ENCODE measurements at places on chromosomes 12 and 14.

DNA sequence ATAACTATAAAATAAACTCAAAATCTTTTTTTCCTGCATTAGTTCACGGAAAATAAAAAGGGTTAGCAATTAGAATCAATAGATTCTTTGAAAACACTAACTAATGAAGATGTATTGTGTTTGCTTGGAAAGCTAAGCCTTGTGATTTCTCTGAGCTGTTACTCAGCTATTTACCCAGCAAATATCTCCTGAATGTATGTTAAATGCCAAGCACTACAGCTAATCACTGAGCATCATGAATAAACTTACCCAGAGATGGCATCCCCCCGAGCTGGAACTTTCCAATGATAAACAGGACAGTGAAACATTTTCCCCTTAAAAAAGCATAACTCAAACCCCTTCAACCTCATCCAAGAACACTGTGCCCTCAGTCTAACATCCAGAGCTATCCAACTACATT, 71.2 kb downstream of the SLC2A13 start:
- no peak for DNase-seq

DNA sequence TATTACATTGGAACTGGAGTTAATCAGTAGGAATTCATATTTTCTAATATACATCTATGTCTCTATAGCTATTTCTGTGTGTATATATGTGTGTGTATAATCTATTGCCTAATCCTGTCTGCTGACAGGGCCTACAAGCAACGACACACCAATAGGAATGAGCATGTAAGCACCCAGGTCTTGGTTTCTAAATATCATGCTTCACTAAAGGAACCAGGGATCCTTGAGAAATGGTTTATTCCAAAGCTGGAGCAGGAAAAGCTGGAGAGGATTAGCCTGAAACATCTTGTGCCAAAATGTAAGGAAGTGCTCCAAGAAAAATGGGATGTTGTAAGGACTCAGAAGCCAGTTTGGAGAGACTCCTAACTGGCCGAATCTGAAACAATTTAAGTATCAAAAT, 29.3 kb upstream of the LGALS3 start:
- no peak for DNase-seq

GRCh38 chr12:58171914-58172313, 230.5 kb downstream of the ATP23 start:
- no peak for DNase-seq

- no peak for DNase-seq
These were observed 188.6 kb downstream of the SLC5A8 start for GRCh38 chr12:101021442-101021841.

- DNase-seq = no peak
These were observed 350.8 kb upstream of the STXBP6 start for GRCh38 chr14:25400607-25401206.

- no peak for DNase-seq
These were observed 1.9 kb downstream of the PRKD1 start for GRCh38 chr14:29925736-29926135.

DNA sequence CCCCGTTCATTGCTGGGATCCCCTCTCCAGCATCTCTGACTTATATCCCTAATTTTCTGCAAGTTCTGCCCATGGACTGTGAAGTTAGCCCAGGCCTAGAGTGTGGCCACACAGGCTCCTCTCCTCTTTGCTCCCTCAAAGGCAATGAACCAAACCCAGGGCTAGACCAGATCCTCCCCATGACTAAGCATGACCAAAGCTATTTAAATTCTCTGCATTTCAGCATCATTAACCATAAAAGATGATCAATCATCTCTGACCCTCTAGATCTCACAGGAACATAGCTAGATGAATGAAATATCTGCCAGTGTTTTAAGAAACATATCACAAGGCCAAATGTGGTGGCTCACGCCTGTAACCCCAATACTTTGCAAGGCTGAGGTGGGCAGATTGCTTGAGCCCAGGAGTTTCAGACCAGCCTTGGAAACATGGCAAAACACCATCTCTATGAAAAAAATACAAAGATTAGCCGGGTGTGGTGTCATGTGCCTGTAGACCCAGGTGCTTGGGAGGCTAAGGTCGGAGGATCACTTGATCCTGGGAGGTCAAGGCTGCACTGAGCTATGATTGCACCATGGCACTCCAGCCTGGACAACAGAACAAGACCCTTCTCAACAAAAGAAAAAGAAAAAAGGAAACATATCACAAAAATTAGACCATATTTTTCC, 2.2 kb upstream of the KRT3 start:
- peak; percentile 50 for DNase-seq

- DNase-seq = no peak
These were observed 279.7 kb upstream of the SOX5 start for GRCh38 chr12:24229031-24229700.

DNA sequence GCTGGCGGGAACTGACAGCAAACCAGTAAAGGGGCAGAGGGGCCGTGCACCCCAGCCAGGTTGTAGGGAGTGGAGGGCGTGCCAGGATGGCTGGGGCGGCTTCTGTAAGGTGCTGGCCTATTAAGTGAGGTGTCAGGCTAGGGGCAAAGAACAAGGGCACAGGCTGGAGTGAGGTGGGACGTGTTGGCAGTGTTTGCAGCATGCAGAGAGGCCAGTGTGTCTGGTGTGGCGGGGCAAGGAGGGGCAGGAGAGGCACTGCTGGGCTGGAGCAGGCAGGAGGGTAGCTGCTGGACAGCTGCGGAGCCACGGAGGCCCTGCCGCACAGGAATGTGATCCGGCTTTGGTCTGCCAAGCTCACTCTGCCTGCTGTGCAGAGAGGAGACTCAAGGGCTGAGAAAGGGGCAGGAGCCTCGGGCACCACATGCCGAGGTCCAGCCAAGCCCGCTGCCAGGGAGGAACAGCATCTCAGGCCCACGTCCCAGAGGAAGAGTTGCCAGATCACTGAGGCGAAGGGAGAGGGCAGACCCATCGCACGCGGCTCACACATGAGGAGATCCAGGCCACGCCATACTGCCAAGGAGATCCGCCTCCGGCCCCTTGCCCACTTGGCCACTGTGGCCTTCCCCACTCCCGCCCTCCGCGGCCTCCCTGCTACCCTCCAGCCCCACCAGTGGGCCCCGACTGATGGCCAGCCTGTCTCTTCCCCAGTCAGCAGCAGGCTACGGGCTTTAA, 46.8 kb downstream of the AMN start:
- DNase-seq = no peak

GRCh38 chr12:14578646-14579045, 11.0 kb upstream of the PLBD1 start:
- no peak for DNase-seq

DNA sequence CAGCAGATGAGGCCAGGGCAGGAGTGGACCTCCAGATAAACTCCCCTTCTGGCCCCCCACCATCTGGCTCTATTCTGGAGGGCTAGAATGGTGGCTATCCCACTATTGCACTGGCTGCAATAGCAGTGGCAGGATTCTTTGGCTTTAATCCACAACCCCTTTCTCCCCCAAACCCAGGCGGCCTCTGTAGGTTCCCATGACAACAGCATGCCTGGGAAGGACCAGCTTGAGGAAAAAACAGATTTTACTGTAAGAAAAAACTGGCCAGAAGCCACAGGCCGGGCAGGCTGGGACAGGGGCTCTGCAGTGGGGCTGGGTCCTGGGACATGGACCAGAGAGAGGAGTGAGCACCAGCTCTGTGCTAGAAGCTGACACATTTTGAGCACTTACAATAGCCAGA, 13.6 kb upstream of the ACVR1B start:
- no peak for DNase-seq

GRCh38 chr14:69101331-69101826, 51.5 kb downstream of the DCAF5 start:
- DNase-seq = no peak

- DNase-seq = no peak
These were observed 1560.7 kb upstream of the TMEM132C start for GRCh38 chr12:126706300-126706699.

- no peak for DNase-seq
These were observed 104.5 kb downstream of the SLC2A13 start for GRCh38 chr12:40001406-40001805.

- DNase-seq = no peak
These were observed 36.6 kb downstream of the TC2N start for GRCh38 chr14:91830777-91831176.

DNA sequence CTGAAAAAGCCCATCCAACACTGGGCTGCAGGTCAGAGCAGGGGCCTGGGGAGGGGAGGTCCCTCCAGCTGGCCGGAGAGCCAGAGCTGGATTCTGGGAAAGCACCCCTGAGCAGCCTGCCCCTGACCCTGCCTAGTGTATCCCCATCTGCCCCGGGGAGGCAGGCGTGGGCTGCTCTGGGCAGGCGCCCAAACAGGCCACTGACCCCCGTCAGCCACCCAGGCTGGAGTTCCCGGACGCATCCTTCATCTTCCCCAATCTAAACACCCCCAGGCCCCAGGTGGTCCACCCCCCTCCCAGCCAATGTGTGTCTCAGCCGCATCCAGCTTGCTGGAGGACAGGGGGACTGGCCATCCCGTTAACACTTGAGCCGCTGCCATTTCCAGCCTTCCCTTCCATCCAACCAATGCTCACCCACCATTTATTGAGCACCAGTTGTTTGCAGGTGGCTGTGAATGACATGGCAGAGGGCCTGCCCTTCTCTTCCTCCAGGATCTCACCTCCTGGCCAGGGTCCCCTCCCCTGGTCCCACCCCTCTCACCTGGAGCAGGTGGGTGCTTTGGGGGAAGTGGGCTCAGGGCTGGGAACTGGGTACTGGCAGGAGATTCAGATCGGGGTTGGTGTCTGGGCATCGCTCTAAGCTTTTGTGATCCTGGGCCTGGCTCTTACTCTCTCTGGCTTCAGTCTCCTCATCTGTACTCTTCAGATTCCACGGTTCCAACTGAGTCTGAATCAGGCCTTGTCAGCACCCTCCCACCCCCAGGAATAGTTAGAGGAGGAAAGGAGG, 743 bp upstream of the DTX1 start:
- DNase-seq = no peak

DNA sequence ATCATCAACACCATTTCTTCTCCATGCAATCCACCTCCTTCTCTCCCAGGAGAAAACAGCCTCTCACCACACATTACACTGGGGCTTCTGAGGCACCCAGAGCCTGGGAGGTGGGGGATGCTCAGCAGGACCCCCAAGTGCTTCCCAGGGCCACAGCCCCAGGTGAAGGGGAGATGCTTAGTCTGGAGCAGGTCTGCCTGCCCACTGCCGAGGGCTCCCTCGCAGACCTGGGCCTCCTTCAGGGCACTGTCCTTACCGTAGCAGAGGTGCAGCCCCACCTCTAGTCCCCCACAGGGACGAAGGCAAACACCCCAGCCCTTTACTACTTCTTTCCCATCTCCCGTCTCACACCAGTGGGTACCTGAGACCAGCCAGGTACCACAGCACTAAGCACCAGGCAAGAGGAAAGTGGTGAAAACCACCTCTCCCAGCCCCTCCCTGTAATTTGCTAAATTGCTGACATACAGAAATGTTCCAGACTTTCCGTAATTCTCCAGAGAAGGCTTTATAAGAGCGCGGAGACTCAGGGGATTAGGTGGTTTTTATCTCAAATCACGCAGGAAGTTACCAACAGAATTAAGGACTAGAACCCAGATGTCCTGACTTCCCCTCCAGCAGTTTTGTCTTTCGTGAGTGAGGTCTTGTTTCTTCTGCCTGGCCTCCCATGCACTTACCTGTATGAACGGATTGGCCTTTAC, 59.0 kb downstream of the PLEKHG3 start:
- no peak for DNase-seq

All from keratinocyte (primary cell).